ENCODE measurements at places on chromosomes 7 and 10.

DNA sequence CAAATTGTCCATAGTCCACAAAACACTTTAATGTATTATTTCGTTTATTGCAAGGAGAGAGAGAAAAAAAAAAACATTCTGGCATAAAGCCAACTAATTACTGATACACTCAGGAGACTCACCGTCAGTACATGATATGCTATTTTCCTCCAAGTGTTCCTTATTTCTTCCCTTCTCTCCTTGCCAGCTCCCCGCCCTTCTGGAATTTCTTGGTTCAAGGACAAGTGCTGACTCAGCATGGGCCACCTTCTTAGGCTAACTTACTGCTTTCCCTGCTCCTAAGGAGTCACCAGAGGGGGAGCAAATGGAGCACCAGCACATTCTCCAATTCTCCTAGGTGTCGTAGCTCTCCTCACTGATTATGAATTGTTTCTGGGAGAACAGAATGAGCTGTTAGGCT, 133.8 kb upstream of the HDAC9 start:
- DNase-seq = no peak

DNA sequence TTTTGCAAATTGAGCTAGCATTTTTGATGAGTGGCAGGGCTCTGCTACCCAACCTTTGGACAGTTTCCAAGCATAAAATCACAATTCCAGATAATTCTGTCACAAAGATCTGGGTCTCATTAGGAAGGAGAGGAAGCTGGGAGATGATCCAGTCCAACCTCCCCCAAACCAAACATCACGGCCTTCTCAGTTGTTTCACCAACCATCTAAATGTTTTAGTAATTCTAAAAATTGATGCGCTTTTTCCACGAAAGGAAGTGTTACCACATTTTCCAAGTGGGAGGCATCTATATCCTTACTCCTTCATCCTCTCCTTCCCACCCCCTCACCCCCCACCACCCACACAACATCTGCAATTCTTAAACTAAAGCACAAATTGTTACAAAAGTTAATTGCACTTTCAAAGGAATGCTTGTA, 108.3 kb downstream of the EGFR start:
- DNase-seq = no peak

DNA sequence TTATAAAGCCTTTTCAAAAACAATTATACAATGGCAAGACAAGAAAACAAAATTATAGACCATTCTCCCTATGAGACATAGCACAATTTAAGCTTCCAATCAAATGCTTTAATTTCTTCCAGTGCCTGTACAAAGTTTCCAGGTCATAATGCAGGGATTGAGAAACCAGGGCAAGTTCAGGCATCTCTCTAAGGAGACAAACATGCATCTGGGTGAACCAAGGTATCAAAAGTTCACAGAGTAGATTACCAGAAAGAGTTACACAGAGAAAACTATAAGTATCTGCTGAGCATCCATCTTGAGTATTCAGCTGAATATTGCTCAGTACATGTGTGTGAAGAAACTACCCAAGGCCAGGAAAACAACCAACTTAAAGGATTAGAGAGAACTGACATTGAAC, 89.1 kb downstream of the COL28A1 start:
- DNase-seq = no peak

DNA sequence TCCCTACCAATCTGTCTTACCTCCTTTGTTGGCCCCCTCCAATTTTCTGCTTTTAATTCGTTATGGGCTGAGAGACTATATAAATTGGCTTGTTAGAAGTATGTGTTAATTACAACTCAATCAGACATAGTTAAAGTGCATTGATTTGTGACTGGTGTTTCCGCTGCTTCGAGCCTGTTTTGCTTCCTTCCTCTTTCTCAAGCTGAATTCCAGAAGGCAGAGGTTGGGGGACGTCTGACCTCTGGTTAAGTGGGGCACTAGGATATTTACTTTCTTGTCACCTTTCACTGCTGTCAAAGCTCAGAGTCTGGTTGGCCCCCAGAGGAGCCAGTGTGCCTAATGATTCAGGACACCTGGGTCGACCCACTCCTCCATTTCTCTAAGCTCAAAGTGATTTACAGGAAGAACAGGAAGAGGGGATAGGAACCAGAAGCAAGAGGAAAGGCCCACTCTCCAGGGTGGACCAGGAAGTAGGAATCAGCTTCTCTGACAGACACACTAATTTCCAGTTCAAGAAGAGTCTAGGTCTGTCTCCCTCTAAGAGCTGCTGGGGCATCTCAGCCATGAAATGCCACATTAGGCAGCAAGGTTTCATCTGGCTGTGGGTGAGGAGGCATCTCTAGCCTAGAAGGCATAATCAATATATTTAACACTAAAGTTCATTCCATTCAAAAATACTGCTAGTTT, 397.2 kb upstream of the NPVF start:
- no peak for DNase-seq

GRCh38 chr10:75512203-75512933, 80.9 kb downstream of the LRMDA start:
- no peak for DNase-seq

GRCh38 chr10:60167050-60167449, 222.6 kb downstream of the ANK3 start:
- peak; percentile 27 for DNase-seq

GRCh38 chr10:76032700-76033039, 601.2 kb downstream of the LRMDA start:
- no peak for DNase-seq

Measured in cerebellar nuclear complex (tissue), 1 donor.